BJ (cell line): ENCODE measurements at places on chromosomes 16 and 17.
A peak's percentile ranks its signal among the peaks of the same experiment; 100 is the strongest.

- DNase-seq = no peak
Measured at GRCh38 chr17:42363767-42364585, 24.3 kb downstream of the STAT3 start.

- peak; percentile 17 for DNase-seq
Measured at GRCh38 chr17:64507413-64507782, 621 bp downstream of the CEP95 start.

DNA sequence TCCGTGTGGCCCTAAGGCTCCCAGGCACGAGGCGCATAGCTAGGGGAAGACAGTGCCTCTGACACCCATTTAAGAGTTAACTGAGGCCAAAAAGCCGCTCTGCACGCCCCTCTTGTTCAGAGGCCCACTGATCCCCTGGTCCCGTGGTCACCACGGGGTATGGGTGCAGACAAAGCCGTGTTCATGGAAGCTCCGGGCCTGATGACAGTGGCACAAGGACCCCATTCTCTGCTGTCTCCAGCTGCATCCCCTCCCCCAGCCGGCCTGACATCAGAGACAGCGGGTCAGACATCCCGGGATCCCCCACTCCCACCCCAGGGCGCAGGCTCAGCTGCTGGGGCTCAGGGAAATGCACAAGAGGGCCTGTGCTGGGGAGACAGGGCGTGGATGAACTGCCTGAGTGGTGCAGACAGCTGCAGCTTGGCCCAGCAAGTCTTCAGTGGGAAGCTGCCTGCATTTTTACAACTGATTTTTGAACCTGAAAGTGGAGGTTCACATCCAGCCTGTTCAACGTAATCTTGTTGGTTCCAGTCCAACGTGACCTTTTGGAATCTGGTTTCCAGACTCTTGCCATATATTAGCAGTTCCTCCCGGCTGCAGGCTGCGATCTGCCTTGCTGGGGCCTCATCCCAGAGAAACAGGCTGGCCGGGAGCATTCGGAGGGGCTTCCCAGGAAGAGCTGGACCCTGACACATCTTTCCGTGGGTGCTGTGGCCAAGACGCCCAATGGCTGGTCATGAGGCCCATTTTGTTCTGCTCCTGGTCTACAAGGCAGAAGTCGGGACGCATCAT, 9.7 kb upstream of the BAHCC1 start:
- no peak for DNase-seq

DNA sequence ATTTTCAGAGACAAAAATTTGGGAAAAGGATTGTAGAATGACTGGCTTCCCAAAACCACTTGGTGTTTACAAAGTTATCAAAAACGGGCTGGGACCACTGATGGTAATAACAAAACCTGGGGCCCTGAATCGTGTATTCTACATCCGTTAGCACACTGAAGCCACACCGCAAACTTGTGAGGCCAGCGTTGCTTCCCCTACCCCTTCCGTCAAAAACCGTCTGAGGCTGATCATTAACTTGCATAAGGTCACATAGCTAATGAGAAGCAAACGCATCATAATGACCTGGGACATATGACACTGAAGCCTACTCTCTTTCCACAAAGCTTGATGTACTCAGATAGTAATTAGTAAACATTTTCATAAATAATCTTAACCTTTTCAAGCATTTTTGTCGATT, 704.3 kb downstream of the MAF start:
- no peak for DNase-seq

- DNase-seq = no peak
Measured at GRCh38 chr17:77409282-77410161, 268.8 kb downstream of the SEC14L1 start.

DNA sequence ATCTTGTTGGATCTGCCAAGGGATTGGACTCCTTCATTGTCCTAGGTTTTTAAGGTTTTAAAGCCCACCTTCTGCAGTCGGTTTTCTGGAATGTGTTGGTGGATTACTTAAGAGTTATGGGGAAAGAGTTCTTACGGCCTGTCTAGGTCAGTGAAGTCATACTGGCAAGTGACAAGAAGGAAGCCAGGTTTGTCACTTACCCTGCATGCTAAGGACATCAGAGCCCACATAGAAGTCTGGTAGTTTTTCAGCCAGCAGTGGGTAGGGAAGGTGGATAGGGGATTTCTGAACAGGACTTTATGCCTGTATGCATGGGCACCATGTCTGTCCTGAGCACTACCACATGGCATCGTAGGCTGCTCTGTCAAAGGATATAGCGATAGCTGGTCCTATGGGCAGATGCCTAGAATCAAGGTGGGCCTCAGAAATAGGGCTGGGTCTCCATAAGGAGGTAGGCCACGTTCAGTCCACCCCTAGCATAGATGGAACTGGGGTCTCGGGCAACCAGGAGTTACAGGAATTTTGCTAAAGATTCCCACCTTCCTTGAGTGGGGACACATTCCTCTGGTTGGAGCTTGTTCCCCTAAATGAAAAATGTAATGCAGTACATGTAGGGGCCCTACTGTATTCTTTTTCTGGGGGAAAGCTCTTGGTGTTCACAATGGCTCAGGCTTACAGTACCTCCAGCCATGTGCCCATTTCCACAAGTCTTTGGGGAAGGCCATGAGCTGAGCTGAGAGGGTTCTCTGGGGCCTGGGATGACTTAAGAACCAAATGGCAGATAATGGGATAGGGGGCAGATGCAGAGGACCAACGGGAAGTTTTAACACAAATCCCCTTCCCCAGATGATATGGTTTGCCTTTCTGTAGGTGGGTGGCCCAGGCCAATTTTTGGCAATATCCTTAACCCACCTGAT, 27.5 kb downstream of the TRPV2 start:
- no peak for DNase-seq

DNA sequence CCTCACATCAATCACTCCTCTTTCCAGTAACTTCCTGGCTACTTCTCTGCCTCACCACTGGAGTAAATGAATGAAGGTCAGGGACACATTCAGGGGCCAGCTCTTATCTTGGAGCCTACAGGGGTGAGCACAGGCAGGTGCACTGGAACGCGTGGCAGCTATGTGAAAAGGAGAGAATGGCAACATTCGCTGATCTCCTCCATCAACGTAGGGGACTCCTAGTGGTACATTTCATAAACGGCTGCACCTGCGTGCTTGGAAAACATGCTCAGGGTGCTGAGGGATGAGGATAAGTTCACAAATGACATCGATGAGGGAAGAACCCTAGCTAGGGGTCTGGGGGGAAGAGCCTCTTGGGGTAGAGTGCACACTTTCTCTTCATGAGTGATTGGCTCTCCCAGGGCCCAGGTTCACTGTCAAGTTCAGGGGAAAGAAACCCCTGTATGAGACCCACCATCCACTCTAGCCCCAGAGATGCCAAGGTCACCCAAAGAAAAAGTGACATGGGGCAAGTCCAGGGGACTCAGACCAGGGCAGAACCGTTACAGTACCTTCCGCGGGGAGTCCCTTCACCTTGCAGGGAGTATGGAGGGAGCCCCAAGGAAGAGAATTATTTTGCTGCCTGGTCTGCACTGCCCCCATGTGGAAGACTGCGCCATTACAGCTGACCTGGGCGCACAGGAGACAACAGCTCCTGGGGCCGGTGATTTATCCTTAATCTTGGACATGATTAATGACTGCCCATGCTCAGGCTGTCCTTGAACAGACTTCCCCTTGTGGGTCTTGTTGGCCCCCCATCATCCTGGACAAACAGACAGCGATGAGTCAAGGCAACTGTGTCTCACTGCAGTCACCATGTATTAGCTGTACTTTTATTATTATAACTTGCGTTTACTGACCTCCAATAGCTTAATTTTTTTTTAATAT, 30.1 kb downstream of the VAC14 start:
- no peak for DNase-seq

- no peak for DNase-seq
Measured at GRCh38 chr17:48375356-48375755, 54.7 kb downstream of the SKAP1 start.

DNA sequence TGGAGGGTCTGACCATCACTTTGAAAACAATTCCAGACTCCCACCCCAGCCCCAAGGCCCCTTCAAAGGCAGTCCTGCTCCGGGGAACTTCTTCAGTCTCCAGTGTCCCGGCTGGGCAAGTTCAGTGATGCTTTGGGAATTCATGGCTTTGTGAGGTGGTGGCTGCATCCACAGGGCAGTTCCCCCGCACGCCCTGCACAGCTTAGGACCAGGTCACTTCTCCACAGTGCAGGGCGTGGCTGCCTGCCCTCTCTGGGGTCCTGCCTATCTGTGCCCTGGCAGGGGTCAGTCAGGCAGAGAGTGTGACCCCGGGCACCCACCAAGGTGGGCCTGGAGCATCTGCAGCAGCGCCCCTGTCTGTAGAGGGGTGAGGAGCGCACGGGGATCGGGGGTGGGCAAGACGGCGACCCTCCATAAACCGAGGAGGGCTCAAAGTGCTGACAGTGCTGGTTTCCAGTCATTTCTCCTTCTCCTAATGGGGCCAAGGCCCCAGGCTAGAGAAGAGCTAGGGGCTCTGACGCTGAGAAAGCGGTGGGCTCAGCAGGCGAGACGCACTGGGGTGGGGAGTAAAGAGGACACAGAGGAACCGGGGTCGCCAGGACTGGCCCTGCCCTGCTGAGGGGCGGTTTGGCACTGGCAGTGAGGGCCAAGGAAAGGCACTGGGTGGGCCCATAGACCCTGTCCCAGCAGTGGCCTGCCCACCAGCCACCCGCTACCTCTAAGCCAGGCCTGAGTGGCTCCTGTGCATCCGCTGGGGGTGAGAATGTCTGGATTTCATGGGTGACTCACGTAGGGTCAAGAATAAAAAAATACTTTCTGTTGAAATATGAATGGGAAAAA, 4.2 kb upstream of the ARHGAP27 start:
- no peak for DNase-seq

- DNase-seq = no peak
Measured at GRCh38 chr17:80141463-80142165, 5.3 kb downstream of the EIF4A3 start.

- no peak for DNase-seq
Measured at GRCh38 chr16:53356478-53357207, 77.6 kb upstream of the RBL2 start.

DNA sequence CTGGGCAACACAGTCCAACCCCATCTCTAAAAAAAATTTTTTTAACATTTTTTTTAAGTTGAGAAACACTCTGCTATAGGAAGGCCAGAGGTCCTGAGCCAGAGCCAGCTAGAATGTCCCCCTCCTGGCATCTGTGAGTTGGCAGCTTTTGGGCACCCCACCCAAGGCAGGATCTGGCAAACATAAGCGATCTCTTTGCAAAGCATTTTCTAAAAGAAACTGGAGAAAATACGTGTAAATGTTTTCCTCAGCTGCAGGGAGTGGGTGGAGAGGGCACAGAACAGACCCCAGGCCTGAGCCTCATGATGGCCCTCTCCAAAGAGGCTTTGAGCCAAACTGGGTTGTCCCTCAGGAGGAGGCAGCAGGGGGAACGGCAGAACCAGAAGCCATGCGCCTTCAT, 11.7 kb downstream of the CAVIN1 start:
- DNase-seq = no peak

DNA sequence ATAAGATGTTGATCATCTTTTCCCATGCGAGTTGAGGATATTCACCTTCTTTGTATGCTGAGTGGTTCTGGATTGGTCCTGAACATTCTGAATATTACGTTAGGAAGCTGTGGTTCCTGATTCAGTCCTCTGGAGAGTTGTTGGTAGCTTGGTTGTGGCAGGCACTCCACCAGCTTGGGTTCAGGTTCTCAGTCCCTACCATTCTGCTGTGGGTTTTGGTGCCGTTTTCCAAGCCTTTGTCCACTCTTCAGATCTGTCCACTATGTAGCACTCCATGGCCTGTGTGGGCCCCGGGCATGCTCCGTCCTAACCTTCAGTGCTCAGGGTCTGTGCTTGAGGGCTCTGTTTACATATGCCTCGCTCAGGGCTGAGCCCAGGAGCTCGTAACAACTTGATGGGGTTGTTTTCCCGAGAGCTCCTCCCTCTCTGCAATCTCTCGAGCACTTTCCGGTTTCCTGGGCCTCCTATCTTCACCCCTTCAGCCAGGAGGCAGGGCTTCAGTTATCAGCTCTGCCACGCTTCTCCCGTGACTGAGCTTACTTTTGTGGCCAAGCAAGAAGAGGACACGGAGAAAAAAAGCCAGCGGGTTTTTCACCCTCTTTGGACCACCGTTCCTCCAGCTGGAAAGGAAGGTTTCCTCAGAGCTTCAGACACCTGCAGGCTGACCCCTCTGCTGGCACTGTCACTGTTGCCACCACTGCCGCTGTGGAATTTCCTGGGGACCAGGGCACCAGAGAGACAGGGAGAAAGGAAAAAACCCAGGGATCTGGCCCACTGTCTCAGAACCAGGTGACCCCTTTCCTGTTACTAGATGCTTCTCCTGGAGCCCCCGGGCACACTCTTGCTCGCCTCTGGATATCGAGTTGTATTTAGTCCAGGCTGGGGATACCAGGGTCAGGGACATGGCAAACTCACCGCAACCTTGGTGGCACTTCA, 19.6 kb downstream of the KIAA0513 start:
- DNase-seq = no peak

- DNase-seq = no peak
Measured at GRCh38 chr17:80441133-80441578, 26.2 kb downstream of the ENDOV start.

- no peak for DNase-seq
Measured at GRCh38 chr17:63693411-63694113, 6.4 kb downstream of the LIMD2 start.

DNA sequence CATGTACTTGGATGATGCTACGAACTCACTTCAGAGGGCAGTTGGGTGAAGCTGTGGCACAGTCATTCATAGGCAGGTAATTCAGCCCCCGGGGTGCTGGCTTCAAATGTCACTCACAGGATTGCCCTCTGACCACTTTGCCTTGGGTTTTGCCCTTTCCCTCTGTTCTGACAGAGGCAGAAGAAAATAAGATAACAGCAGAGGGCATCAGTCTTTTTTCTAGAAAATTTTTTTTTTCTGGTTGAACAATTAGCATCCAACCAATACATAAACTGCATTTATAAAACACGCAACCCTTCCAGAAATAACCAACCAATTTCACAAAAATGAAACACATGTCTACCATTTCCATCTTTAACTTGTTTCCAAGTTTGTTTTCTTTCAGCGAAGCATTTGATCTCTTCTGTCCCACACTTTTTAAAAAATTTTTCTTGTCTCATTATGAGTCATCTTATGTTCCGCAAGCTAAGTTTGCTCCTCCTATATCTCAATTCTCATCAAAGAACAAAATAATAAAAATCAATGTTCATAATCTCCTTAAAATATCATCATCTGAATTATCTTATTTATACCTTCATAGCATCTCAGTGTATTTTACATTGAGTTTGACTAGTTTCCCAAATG, 15.6 kb downstream of the NACA2 start:
- no peak for DNase-seq

DNA sequence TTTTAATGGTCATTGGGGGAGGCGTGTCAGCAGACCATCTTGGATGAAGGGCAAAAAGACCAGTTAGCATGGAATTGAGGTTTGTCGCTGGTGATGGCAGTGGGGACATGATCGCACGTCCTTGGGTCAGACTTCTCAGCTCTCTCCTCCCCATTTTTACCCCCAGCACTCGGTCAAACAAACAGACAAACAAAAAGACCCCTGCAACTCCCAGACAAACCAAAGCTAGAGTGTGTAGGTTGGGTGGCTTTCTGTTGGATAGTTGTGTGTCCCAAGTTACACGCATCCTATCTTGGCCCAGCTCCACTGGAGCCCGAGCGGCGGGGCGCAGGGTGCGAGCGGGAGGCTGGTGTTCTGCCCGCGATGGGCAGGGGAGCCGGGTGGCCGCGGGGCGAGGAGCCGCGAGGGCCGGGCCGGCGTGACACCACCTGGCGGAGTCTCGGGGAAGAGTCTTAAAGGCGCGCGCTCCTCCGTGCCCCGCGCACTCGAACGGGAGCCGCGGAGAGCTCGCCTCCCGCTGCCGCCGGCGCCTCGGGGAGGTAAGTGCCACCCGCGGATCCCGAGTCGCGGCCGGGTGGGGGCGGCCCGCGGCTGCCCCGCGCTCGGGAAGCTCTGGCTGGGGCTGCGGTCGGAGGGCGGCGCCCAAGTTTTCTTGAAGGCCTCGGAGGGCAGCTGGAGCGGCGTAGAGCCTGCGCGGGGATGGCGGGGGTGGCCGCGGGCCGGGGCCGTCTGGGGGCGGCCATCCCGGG, 18.5 kb upstream of the NTN1 start:
- no peak for DNase-seq
